ENCODE measurements at places on chromosomes 12 and 14.

GRCh38 chr14:71554323-71554722, 377.9 kb upstream of the RGS6 start:
- peak; percentile 24 for DNase-seq

DNA sequence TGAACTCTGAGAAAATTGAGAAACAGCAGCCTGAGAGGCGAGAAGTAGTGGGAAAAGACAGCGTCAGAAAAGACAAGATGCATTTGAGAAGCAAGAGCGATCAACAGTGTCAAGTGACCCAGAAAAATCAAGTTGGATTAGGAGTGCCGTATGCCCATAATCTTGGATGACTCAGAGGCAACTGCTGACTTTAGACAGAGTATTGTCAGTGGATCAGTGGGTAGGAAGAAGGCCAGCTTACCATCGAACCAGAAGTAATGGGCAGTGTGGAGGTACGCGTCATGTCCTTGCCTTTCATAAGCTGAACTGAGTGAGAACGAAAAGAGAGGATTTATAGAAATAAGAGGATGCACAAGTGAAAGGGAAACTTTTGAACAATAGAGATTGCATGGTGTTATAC, 151.0 kb upstream of the NAV3 start:
- no peak for DNase-seq

DNA sequence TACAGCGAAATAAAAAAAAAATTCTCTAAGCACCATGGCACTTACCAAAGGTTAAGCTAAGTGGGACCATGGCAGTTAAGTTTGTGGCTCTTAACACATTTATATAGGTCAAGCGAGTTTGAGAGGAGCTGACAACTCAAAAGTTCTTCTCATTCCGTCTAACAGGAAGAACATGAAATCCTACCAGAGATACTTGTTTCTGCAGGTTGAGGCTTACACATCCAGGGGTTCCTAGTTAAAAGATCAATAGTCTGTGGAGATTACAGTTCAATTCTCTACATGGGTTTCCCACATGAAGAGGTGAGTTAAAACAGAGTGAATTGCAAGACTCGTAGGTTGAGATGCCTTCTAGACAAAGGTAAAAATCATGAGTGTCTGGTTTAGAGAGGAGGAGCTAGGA, 142.6 kb downstream of the EMP1 start:
- no peak for DNase-seq

- DNase-seq, result peak; percentile 87
Observed at GRCh38 chr14:20327005-20327869, 5.8 kb downstream of the CCNB1IP1 start.

- DNase-seq, result peak; percentile 67
Observed at GRCh38 chr12:112130441-112130998, 5.2 kb downstream of the TRAFD1 start.

DNA sequence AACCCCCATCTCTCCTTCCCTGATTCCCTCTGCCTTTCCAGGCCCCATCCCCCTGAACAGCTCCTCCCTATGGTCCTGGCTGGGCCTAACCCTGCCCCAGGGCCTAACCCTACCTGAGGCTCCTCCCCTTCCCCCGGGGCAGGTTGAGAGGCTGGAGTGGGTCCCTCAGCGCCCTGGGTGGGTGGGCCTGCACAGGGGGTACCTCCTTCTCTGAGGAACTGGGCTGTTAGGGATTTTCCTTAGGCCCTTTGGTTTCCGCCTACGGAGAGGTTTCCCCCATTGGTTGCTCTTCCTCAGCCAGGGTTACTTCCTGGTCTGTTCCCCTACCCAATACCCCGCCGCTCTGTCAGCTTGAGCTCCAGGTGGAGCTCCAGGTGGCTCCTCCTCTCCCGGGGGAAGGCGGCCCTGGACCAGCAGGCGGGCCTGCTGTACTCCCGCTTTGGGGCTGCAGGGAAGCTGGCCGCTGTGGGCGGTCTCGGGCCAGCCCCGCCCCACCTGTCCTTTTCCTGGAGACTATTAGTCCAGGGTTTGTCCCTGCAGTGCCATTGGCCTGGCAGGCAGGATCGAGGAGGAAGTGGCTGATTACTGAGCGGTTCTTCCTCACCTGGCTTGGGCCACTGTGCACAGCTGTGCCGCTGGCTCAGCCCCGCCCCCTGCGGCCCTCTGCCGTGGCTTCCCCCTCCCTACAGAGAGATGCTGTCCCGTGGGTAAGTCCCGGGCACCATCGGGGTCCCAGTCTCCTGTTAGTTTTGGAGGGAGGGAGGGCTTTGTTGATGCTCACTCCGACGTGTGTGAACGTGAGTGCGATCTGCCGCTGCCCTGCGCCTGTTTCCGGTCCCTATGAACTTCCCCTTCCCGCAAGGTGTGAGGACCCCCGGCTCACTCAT, 2.5 kb downstream of the C12orf57 start:
- peak; percentile 71 for DNase-seq

DNA sequence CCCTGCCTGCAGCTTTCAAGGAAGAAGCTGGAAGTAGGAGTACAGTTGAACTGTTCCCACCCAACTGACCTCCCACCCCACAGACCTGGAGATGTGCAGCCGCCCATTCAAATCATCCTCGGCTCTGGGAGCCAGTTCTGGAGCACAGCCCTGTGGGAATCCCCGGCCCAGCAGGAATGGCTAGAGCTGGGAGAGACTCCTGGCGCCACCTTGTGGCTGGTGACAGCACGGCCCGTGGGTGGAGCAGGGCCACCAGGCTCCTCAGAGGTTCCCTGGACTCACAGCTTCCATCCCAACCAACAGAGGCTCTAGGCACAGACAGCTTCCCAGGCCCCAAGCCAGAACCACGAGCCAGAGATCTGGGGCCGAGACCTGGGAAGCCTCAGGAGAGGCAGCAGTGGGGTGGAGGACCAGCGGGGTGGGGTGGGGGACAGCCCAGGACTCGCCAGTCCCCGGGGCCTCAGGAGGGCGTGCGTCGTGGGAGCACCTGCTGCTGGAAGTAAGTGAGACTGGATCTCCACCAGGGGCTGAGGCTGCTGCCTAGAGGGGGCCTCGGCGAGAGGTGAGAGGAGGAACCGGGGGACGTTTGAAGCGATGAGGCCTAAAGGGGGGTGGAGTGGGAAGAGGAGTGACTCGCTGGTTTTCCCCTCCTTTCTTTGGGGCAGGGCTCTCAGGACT, 43.4 kb downstream of the RNF34 start:
- DNase-seq, result peak; percentile 55

DNA sequence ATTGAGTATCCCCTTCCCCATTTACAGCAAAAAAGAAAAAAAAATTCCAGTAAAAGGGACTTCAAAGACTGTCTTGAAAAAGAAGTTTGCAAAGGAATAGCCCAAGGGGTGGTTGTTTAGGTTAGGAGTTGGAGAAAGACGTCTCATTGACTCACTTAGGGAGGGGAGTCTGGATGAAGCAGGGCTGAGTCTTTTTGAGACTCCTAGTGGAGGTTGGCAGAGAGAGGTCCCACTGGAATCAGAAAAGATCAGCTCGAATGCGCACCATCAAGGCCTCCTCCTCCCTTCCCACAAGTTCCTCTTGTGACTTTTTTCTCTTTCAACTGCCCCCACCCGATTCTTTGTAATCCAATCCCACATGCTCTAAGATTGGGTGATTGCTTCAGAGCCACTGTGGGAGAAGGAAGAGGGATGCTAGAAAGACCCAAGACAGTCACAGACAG, 1.9 kb downstream of the ARHGEF40 start:
- no peak for DNase-seq

- no peak for DNase-seq
Observed at GRCh38 chr12:52836042-52836466, 1.9 kb upstream of the KRT79 start.

GRCh38 chr12:103765322-103765721, 75.7 kb downstream of the NT5DC3 start:
- no peak for DNase-seq

DNA sequence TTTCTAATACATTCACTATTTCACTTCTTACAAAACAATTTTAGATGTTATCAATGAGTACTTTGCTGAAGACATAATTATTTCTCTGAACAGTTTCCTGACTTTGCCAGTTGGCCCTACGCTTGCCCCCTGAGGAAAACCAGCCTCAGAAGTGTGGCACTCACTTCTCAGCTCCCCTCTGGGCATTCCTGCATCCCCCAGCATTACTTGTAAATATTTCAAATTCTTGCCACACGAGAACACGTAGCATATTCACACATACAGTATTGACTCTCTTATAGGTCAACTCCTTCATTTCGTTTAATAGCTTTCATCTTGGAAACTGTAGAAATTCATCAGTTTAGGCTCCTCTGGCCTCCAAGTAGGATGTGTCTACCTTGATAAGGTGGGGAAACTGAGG, 65.2 kb downstream of the OTX2 start:
- DNase-seq, result no peak

DNA sequence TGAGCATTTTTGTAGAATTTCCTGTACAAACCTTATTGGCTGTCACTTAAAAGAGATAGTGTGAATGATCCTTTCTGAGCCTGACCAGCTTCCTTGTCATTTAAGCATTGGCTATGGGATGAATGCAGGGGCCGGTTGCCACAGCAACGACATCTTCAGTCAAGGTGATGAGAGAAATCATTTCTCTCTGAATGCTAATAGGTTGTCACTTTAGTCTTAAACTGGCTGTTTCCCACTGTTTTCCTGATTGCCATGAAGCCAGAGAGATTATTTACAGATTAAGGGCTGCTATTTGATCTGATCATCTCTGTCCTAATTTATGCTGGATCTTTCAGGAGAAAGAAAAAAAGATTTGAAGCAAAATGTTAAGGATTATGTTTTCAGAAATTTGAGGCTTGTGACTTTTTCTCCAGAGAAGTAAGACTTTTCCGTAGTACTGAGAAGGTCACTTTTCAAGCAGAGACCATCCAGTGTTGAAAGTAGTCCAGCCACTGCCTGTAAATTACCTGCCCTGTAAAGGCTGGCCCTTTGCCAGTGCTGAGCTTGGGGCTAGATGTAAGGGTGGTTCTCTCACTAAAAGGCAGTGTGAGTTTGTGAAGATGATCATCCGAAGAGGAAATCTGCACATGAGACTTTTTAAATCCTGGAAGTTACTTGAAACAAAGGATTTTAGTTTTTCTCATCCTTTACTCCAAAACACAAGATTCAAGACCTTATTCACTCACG, 235.6 kb downstream of the DACT1 start:
- DNase-seq, result no peak

DNA sequence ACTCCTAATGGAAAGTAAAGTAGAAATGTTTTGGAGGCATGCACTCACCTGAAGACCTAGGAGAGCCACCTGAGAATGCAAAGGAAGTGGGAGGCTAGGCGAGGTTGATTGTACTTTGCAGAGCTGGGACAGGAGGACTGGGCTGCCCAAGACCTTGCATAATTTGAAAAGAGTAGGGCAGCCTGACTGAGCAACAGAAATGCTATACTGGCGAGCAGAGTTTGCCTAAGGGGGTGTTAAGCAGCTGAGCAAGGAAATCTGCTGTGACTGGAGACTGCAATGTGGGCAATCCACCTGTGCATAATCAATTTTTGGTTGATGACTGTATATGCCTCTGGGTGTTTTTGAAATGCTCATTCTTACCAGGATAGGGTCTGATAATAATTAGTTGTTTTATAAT, 834.1 kb downstream of the TRHDE start:
- DNase-seq, result no peak

- peak; percentile 86 for DNase-seq
Observed at GRCh38 chr12:16198884-16199283, 78.6 kb downstream of the SLC15A5 start.

DNA sequence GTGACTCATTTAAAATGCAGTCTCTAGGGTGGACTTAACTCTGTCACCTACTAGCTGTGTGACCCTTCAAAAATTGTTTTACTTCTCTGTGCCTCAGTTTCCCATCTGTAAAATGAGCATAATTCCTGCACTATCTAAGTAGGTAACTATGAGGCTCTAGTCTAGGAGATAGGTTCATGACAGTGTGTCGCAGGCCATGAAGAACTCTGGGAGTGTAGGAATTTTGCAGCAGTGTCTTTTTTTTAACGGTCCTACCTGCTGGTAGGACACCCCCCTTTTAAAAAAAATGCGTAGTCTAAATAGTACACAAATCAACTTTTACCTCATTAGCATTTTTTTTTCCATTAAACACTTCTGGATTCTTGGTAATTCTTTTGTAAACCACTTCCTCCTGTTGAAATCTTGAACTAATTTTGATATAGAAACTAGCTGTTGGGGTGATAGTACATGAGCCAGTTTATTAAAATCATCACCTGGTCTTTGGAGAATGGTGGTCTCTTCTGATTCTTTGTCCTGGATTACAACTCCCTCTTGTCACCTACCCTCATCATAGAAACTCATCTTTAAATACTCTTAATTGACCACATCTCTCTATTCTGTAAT, 86.0 kb upstream of the SLC38A2 start:
- no peak for DNase-seq

GRCh38 chr14:34060651-34060999, 109.8 kb upstream of the EGLN3 start:
- DNase-seq, result no peak

- no peak for DNase-seq
Observed at GRCh38 chr12:84416626-84417025, 496.0 kb downstream of the SLC6A15 start.

DNA sequence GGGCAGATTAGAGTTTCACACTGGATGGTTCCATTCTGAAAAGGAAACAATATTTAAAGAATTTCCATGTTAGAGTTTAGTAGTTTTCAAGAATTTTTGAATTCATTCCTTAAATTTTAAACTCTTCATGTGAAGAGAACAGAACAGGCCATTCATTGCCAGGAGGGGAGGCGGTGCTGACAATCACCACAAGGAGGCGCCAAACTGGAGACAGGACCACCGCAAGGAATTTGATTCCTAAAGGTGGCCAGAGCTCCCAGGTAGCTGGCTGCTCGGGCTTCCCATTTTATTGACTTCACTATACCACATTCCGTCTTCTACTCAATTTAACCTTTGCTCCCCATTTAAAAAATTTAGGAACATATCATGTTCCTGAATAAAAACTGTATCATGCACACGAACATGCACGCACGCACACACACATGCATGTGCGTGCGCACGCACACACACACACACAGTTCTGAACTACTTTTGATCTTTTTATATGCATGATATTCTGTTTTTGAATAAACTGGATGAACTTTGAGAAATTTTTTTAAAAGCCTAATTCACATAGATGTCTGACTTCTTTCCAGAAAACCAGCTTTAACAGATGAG, 101.2 kb downstream of the NELL2 start:
- DNase-seq, result peak; percentile 50

- DNase-seq, result no peak
Observed at GRCh38 chr14:50497351-50497750, 35.0 kb downstream of the MAP4K5 start.

- DNase-seq, result no peak
Observed at GRCh38 chr12:129127211-129127610, 273.9 kb downstream of the GLT1D1 start.

GRCh38 chr12:104353012-104353981, 49.8 kb downstream of the EID3 start:
- no peak for DNase-seq

DNA sequence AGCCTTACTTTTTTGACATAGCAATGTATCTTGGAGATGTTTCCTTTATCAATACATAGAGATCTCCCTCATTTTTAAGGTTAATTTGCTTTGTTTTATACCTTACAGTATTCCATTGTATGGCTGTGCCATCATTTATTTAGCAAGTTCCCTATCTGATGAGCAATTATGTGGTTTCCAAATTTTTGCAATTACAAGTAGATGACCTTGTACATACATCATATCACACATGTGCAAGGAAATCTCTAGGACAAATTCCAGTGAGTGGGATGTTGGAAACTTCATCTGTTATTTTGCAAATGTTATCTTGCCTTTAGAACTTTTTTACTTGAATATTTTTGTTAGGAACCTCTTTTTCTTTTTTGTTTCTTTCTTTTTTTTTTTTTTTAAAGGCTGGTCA, 49.7 kb downstream of the DRAM1 start:
- no peak for DNase-seq

- no peak for DNase-seq
Observed at GRCh38 chr12:50333441-50333840, 50.1 kb upstream of the LIMA1 start.
